ENCODE measurements at places on chromosomes 6 and 20.

- no peak for DNase-seq
Measured at GRCh38 chr6:108660251-108660650, 99.5 kb downstream of the FOXO3 start.

DNA sequence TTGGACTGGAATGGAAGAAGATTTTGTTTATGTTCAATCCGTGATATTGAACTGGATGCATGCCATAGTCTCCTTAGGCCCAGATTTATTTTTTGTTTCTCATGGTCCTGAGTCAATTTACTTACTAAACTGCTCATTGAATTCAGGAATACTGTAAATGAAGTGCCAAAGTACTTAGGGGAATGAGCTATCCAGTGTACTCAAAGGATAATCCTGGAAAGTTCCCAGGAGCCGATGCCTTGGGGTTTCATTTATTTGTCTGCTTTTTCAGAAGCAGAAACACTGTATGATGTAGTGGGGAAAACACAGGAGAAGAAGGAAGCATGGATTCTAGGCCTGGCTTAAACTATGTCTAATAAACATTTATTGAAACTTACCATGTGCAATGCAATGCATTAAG lies 56.1 kb upstream of the THEMIS start:
- DNase-seq: no peak

DNA sequence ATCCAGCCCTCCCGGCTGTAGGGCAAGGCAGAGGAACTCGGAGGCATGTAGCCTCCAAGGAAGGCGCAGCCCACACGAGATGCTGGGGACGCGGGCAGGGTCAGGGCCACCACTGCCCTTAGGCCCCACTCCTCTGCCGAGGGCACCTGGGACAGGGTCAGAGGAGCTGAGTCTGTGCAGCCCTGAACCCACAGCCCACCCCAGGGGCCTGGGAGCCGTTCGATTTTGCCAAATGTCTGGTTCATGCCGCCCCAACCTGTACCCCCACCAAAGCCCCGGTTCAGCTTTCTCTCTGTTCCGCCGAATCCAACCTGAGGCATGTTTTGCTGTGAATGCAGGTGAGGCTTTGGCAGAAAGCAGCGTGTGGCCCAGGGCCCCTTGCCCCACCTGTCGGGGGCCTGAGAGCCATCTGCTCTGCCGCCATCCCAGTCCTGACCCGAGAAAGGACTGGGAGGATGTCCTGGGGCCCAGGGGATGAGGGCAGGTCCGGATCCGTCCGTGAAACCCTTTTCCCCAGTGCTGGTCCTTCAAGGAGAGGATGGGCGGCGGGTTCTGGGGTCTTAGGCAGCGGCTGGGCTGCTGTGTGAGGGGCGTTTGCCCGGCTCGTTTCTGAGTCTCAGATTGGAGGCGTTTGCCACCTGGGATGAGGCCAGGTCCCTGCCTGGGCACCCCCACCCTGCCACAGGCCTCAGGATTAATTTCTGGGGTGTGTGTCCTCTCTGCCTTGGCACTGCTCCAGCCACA lies 79.3 kb upstream of the GATA5 start:
- no peak for DNase-seq

GRCh38 chr6:42817907-42818306 lies 36.1 kb downstream of the BICRAL start:
- DNase-seq: no peak

GRCh38 chr6:169072127-169073042 lies 181.3 kb downstream of the THBS2 start:
- DNase-seq: no peak

DNA sequence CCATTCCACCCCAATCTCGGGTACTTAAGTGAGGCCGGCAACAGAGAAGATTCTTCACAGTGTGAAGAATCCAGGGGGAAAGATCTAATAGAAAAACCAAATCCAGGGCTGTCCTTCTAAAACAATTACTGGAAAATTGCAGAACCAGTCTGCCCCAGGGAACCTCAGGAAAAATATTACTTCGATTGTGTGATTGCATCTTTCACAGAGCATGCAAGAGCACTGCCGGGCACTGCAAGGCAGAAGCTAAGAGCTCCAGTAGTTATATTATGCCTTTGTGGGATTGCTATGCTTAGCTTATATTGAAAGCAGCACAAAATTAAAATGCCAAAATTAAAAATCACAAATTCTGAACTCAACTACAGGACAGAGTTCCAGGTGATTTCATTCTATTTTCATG lies 175.9 kb downstream of the HACE1 start:
- no peak for DNase-seq

- DNase-seq: no peak
Measured at GRCh38 chr20:20411836-20412235, 43.9 kb downstream of the INSM1 start.

DNA sequence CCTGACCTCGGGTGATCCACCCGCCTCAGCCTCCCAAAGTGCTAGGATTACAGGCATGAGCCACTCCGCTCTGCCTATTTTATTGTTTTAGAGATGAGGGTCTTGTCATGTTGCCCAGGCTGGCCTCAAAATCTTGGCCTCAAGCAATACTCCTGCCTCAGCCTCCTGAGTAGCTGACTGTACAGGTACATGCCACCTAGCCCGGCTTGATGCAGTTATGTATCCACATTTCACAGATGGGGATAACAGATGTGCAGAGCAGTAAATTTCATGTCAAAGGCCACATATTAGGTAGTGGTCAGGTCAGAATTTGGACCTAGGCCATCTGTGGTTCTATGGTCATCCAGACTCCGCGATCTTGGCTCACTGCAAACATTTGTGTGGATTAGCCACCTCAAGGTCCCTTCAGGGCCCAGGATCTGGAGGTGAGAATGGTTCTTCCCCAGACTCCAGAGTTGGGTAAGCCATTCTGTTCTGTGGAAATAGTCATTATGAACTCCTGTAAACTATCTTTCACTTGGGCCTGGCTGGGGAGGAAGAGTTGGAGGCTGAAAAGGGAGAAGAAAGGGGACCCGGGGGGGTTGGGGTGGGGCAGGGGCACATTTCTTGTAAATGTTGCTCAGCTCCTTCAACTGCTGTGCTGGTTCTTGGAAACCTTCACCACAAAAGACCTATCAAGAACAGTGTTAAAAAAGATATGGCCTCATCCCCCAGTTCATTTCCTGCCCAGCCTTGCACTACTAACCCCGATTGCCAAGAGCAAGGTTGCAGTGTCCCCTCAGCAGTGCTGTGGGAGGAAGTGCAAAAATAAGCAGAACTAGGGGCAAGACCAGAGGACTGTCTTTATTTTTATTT lies 13.0 kb downstream of the PIM1 start:
- no peak for DNase-seq

- DNase-seq: no peak
Measured at GRCh38 chr6:128724738-128725137, 158.2 kb upstream of the LAMA2 start.

DNA sequence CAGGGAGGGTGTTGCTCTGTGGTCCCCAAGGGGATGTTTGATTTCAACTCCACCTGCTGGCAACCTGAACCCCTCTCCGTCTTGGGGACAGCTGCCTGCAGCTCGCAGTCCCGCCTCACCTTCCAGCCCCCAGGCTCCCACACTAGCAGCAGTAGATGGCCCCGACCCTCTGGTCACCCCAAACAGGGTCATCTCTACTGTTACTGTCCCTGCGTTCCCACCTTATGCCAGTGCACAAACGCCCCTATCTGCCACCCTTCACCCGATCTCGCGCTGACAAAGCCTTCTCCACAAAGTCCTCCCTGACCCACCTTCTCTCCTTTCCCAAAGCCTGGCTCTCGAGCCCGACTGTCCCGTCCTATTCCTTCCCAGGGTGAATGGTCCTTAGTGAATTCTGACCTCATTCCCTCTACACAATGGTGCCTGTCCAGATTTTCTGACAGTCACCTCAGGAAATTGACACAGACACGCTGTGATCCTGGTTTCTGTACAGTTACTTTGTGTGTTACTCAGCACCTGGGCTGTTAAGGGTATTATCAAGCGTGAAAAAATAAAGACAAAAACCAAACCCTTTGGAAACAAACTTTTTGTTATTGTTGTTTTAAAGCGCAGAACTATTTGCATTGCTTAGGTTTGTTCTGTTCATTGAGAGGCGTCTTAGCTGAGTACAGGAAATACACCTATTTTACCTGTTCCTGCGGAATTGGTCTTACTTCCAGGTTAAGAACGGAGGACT lies 728 bp downstream of the FUT9 start:
- DNase-seq: no peak

GRCh38 chr6:13664703-13665352 lies 46.8 kb downstream of the RANBP9 start:
- DNase-seq: no peak

DNA sequence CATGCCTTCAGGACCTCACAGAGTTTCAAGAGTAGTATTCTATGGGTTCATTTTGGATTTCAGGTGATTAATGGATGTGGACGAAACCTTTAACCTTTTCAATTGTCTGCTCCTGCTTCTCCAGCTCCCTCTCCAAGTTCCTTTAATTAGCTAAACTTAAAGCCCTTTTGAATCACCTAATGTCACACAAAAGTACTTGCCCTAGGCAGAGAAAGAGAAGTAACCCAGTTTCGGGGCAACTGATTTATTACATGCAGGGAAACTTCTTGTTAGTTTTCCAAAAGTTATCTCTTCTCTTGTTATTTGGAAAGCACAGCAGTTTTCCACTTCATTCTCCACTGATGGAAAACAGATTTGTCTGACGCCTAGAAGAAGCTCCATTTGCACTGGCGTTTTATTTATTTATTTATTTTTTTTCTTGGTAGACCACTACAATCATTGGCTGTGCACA lies 407.7 kb upstream of the JARID2 start:
- no peak for DNase-seq

DNA sequence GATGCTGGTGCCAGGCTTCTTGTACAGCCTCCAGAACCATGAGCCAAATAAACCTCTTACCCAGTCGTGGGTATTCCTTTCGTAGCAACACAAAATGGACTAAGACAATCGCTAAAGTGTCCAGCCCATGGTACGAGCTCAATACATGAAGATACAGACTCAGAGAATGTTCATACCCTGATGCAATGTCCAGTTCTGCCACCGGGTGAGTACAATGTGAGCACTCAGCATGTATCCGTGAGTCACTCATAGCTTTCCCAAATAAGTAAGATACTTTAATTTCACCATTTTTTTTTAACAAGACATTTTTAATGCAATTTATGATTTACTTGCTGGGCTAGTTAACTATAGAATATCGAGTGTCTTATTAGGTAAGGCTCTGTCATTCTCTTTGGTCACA lies 26.7 kb upstream of the PDE10A start:
- no peak for DNase-seq

GRCh38 chr6:37479266-37479854 lies 20.3 kb downstream of the CCDC167 start:
- DNase-seq: no peak

DNA sequence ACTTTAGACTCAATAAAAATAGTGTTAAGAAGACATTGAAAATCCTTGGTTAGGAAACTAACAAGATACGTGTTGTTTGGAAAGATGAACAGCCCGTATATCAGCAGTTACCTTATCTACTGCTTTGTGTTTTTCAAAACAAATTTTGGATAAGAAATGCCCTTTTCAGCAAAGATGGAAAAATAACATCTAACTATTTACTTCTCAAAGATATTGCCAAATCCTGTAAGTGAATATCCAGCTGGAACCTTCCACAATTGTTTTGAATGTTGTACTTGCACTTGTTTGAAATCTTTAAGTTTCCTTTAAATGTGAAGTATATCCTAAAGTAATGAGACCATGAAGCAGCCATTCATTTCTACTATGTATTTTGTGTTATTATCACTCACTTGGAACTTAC lies 14.6 kb downstream of the TAGAP start:
- DNase-seq: no peak

DNA sequence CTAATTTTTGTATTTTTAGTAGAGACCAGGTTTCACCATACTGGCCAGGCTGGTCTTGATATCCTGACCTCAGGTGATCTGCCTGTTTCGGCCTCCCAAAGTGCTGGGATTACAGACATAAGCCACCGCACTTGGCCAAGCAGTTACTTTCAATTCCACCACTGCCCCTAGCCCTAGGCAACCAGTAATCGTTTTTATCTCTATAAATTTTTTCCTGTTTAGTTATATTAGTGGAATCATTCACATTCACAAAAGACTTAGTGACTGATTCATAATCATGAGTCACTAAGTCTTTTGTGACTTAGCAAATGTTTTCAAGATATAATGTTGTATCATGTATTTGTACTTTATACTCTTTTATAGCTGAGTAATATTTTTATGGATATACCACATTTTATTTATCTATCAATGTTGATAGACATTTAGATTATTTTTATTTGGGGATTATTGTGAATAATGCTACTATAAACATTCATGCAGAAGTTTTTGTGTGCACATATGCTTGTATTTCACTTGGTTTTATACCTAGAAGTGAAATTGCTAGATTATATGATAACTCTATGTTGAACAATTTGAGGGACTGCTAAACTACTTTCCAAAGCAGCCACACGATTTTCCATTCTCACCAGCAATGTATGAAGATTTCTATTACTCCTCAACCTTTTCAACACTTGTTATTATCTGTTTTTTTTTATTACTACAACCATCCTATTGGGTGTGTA lies 421.4 kb upstream of the ID4 start:
- DNase-seq: no peak

DNA sequence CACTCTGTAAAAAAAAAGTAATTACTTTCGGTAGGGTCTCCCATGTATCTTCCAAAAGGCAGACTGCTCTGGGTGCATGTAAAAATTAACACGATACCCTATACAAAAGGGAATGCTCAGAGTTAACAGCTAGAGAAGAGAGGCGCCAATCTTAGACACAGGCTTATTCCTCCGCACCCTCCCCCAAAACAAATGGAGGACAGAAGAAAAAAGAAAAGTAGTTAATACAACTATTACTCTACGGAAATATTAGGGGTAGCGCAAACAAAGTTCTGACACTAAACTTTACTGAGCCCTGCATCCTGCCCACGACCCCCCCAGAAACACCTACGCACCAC lies 331 bp upstream of the UFL1 start:
- no peak for DNase-seq

DNA sequence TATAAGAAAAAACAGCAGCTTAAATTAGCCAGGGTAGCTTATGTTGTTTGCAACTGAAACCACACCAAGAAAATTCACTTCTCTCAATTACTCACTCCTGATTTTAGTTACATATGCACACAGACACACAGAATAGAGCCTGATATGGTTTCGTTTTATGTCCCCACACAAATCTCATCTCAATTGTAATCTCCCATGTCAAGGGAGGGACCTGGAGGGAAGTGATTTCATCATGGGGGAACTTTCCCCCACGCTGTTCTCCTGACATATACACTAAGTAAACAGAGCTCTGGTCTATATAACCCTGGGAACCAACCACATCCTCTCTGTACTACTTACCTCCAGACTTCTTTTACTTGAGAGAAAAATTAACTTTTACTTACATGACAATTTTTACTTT lies 9.8 kb downstream of the OR12D1 start:
- no peak for DNase-seq

DNA sequence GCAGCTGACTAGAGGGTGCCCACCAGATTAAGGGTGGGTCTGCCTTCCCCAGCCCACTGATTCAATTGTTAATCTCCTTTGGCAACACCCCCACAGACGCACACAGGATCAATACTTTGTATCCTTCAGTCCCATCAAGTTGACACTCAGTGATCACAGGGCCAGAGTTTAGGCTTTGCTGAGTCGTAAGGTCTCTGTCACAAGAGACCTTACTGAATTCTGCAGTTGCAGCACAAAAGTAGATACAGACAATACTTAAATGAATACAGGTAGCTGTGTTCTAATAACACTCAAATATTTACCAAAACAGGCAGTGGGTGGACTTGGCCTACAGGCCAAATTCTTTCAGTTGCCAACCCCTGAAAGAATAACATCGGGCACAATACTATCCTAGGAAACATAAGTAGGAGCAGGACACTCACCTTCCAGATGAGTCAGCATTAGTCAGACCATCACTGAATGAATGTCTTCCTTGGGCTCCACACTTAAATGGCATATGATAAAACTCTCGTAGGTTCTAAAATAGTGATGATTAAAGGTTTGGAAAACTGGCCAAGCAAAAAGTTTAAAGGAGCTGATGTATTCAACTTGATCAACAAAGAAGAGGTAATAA lies 190.0 kb downstream of the UBE3D start:
- DNase-seq: no peak
